ENCODE measurements at places on chromosomes 3 and 15.

DNA sequence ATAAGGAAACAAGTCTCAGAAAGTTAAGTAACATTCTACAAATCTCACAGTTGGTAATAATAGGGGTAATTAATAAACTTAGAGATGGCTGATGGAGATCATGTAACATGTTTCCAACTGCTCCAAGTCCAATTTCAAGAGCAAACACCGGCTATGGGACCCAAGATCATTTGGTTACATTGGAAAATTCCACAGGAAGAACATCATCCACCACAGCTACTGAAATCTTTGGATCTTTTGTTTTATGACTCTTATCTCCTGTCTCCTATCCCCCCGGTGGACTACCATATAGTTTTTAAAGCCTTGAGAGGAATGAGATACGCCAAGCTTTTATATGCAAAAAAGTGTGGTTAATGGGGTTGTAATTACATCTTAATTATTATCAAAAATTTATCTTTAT, 216.1 kb downstream of the WNT5A start:
- DNase-seq: no peak

- no peak for DNase-seq
Observed at GRCh38 chr3:18466136-18466535, 41.0 kb upstream of the SATB1 start.

DNA sequence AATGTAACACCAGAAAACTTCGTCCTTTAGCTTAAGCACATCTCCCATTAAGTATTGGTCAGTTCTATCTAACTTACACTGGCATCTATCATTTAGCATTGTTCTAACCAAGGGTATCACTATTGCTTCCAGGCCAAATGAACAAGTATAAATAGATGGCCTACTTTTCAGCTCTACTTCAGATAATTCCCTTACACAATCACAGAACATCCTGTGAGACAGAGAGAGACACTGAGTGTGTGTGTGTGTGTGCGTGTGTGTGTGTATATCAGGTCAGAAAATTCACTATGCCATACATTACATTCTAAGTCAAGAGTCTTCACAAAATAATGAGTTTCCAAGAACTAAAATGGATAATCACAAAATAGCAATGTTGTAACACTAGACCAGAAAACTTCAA, 39.1 kb downstream of the SCAPER start:
- no peak for DNase-seq

GRCh38 chr3:177426106-177426877, 229.0 kb upstream of the TBL1XR1 start:
- no peak for DNase-seq

DNA sequence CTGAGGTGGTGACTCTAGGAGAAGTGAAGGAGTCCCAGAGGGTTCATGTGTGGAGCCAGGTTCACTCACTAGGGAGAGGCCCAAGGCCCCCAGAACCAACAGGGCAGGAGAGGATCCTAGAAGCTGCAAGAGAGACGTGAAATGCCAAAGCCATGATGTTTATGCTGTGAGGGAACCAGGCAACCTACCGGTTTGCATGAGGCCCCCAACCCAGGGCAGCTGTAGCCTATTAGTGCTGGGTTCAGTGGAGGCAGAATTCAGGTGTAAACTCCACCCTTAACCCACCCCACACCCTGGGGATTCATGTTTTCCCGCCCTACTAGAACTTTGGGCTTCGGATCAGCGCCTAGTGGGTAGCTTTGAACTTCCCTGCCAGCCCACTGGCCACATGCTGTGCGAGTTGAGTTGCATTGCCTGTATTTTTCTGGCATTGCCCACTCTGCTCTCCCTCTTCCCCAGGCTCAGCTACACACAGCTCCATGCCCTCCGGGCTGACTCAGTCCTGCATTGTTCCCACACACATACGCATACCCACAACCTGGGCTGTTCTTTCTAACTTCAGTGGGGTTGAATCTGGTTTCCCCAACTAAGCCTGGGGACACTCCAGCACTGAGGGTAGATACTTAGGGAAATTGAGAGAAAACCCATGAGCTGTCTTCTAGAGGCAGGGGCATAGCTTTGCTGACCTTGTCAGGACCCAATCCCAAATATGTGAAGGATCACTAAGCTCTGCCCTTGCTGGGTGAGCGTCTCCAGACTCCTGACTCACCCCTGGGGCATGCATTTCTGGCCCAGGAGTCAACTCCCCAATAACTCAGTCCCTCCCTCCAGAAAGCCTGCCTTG, 2.0 kb upstream of the ZBTB47 start:
- no peak for DNase-seq

- no peak for DNase-seq
Observed at GRCh38 chr3:195543500-195544229, 540 bp upstream of the PPP1R2 start.
